Aorta (tissue), 5 donors: ENCODE measurements at places on chromosomes 2 and 18.

DNA sequence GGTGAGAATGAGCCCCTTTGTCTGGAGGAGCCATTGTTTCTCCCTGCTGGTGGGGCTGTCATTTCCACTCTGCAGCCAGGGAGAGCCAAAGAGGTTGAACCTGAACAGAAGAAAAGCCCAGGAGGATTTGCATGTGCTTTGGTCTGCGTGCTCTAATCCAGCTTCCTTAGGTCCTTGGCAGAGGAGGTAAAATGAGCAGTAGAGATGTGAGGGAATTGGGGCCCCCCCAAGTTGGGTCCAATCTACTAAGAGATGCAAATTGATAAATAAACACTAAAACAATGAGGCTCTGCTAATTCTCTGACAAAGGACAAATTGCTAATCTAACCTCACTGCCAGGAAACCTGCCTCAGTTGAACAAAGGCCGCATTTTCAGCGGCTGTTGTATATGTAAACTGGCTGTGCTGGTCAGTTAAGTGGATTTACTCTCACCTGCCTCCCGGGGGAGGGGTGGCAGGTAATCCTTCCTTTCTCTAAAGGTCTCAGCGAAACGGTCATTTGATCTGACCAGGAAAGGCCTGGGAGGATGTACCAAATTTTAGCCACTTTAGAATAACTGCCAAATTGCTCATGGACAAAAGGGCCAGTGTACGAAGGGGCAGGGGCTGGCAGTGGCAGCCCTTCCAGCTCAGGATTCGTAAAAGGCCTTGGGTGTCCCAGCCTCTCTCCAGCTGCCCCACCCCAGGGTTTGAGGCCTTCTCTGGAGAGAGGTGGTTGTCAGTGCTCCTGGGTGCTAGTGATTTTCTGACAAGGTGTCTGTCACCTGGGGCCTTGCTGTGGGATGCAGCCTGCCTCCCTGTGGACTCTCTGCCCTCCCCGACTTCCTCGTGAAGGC, 193.6 kb downstream of the MIB1 start:
- no peak for DNase-seq

GRCh38 chr2:20381457-20381856, 30.8 kb upstream of the PUM2 start:
- DNase-seq: no peak

DNA sequence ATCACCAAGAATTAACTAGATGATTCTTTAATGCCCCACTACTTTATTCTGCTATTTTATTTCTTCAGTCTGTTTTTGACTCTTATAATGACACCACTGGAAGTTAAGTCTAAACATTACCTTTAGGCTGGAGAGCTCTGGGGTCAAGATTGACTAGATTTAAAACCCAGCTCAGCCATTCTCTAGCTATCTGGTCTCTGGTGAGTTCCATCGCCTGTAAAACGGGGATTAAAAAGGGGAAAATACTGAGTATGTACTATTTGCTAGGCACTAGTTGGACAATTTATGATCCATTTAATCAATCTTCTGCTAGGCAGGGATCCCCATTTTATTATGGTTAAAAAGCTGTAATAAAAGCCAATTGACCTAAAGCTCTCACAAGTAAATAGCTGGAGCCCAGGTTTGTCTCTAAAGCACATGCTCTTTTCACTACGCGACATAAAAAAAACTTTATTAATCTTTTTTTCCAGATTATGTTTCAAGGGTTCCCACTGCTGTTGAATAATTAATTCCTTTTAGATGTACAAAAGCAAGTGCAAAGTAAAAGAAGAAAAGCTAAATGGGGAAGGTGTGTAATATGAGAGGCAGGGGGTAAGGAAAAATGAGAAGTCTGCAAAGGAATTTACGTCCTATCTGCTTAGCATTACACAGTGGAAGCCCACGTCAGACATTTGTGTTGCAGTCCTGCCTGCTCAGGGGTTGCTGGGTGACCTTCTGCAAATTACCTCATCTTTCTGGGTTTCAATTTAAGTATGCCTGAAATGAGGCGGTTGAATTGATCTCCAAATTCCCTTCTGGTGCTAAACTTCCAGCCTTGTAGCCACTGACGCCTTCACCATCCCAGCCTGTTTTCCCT, 918 bp upstream of the NABP1 start:
- DNase-seq: no peak

- no peak for DNase-seq
Observed at GRCh38 chr2:183242937-183243336, 118.7 kb downstream of the NUP35 start.

- no peak for DNase-seq
Observed at GRCh38 chr18:48766487-48766886, 184.3 kb downstream of the SMAD7 start.

DNA sequence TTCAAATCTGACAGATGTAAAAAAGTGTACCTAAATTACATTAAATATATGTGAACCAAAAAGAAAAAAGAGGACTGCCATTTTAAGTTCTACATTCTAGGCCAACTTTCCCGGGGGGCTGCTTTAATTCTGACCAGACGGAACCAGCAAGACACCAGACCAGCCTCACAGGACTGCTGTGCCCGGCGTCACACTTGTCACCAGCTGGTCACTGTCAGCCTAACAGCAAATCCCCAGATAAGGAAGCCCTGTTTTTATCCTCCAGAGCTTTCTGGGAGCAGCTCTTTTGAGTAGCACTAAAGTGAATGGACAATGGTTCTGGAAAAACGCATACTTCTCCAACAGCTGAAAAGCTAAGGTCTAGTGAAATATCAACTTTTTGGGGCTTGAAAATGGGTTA, 35.6 kb downstream of the CYB5A start:
- DNase-seq: no peak

DNA sequence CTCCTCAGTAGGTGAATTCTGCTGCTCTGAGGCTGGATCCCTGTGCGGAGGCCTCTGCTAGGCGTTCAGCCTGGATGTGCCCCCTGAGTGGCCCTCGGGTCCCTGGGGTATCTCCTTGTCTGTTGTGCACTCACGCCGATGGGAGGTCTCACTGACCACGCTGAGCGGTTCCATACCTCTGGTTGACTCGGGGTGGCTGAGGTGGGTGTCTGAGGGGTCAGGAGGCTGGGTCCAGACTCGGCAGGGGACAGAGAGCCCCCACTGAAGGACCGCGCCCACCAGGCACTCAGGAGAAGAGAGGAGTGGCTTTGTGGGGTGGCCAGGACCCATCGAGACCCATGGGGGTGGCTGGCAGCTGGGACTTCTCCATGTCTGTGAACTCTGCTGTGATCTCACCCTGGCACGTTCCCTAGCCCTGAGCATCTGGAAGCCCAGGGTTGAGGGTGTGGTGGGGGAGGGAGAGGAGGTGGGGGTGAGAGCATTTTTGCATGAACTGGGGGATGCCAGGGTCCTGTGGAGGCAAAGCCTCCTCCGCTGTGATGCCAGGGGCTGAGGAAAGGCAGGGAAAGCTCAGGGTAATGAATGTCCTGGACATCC, 53.7 kb downstream of the TWIST2 start:
- DNase-seq: no peak

DNA sequence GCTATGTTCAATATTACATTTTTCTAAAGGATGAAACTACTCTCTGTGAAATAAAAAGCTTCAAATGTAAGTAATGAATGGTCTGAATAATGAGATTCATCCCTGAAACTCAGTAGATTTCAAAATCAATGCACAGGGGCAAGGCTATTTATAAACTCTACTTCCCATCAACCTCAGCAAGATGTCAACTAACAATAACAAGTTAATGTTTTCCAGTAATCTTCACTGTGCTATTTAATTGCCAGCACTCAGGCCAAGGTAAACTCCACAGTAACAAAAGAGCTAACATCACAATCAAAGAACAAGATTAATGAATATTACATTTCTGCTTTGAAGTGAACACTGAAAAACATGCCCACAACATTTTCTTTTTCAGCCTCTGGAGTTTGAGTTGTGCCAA, 144.3 kb upstream of the ZFP36L2 start:
- no peak for DNase-seq

GRCh38 chr18:9329471-9329870, 5.1 kb upstream of the TWSG1 start:
- no peak for DNase-seq

- DNase-seq: no peak
Observed at GRCh38 chr18:11981543-11982366, 448 bp downstream of the IMPA2 start.

DNA sequence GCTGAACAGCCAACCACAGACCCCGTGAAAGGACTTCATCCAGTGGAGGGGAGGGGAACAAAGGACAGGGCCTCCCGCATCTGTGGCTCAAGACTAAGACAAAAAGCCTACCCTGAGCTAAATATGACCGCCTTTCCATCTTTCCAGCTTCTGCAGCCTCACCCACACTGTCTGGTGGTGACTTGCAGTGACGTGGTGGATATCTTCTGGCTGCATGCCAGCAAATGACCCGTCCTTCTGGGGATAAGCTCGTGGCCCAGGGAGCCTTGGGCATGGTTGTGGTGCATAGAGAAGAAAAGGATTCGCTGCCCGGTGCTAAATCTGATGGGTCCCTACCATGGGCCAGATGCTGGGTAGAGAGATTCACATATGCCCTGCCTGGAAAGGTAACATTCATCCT, 8.7 kb upstream of the NGEF start:
- DNase-seq: no peak

GRCh38 chr2:164066095-164066494, 330.3 kb upstream of the FIGN start:
- DNase-seq: no peak

- DNase-seq: no peak
Observed at GRCh38 chr2:230674966-230675672, 37.5 kb upstream of the CAB39 start.

DNA sequence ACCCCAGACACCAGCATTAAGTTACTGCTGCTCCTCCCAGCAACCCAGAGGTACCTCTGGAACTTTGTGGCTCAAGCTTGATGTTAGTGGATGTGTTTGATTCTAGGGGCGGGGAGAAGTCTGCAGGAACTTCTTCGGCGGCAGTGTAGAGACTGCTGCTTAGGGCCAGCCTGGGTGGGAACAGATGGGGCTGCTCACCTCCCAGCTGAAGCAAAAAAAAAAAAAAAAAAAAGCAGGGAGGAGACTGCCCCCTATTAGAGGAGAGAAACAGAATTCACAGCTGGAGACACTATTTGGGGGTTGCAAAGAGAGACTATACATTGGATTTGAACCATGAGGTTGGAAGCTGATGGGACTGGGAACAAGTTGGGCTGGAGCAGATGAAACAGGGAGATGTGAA, 28.6 kb upstream of the FAM136A start:
- DNase-seq: no peak

GRCh38 chr2:152615177-152615576, 102.1 kb downstream of the PRPF40A start:
- no peak for DNase-seq

DNA sequence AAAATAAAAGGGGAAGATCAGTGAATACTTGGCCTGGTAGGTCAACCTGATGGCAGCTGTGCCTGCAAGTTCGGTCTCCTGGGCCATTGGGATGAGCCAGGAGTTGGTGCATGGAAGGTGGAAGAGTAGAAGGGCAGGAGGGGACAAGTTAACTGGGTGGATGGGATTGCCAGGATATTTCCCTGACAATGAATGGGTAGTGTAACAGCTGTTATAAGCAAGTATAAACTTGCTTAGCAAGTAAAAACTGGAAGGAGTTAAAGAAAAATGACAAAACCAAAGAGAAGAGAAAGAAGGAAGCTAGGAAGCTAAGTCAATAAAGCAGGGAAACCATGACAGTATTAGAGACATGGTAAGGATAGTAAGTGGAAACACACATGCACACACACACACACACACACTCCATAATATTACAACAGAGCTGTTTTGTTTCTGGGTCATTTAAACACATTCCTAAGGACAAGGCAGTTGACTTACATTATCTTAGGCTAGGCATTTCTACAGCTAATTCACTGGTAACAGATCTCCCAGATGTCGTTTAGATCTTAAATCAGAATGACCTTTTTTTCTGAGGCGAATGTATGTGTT, 29.7 kb downstream of the MEP1B start:
- DNase-seq: no peak

- no peak for DNase-seq
Observed at GRCh38 chr2:96928277-96928781, 58.1 kb downstream of the FAM178B start.

DNA sequence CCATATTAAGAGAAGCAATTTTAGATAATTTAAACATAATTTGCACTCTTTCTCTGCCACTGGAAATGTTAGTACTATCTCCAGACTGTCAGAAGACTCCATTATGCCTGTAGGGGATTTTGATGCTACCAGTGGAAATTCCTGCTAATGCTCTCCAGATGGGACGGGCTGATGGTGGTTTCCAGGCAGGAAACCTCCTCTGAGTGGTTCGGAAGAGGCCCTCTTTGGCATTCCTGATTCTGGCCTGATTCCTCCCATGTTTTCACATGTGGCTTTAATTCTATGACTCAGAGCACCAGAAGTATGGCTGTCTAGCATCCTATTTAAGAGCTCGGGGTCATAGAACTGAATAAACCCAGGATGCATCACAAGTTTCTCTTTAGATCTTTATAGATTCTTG, 70.9 kb upstream of the ST6GAL2 start:
- DNase-seq: peak; percentile 51

GRCh38 chr2:217937446-217937845, 65.3 kb downstream of the TNS1 start:
- peak; percentile 78 for DNase-seq

- DNase-seq: peak; percentile 63
Observed at GRCh38 chr18:79583984-79584401, 95.6 kb upstream of the CTDP1 start.

GRCh38 chr2:147006736-147007141, 838.1 kb upstream of the ACVR2A start:
- no peak for DNase-seq

- DNase-seq: no peak
Observed at GRCh38 chr2:43407935-43408334, 181.5 kb upstream of the ZFP36L2 start.

DNA sequence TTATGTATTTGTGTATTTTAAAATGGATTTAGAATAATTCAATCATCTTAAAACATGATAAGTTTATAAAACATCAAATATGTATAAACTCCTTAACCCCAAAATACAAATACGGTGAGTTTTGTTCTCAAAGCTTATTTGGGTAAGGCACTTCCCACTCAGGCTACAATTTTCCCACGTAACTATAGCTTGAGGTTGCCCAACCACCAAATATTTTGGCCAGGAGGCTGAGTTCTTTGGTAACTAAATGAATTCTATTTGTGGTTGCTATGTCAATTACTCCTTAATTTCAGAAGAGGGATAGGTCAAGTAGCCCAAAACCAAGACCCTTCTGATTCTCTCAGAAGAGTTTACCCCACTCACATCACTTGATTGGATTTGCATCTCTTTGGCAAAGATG, 70.4 kb downstream of the MYL12B start:
- no peak for DNase-seq

DNA sequence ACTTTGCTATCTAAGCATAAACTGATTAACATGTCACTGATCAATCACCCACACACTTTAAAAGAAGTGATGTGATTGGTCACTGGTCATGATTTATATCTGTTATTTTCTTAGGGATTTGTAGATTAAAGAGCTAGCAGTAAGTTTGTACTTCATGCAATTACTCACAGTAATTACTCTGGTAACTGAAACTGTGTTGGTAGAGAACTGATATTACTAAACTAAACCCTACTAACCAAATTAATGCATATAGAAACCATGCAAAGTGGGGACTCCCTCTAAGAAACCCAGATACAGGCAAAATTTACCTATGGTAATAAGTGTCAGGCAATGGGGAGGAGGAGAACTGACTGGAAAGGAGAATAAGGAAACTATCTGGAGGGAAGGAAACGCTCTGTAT, 44.8 kb upstream of the C2orf15 start:
- DNase-seq: no peak

GRCh38 chr2:71540818-71541217, 87.5 kb downstream of the DYSF start:
- DNase-seq: no peak

GRCh38 chr2:5020116-5020875, 671.9 kb upstream of the SOX11 start:
- no peak for DNase-seq
